ENCODE measurements at places on chromosomes 5 and 9.

DNA sequence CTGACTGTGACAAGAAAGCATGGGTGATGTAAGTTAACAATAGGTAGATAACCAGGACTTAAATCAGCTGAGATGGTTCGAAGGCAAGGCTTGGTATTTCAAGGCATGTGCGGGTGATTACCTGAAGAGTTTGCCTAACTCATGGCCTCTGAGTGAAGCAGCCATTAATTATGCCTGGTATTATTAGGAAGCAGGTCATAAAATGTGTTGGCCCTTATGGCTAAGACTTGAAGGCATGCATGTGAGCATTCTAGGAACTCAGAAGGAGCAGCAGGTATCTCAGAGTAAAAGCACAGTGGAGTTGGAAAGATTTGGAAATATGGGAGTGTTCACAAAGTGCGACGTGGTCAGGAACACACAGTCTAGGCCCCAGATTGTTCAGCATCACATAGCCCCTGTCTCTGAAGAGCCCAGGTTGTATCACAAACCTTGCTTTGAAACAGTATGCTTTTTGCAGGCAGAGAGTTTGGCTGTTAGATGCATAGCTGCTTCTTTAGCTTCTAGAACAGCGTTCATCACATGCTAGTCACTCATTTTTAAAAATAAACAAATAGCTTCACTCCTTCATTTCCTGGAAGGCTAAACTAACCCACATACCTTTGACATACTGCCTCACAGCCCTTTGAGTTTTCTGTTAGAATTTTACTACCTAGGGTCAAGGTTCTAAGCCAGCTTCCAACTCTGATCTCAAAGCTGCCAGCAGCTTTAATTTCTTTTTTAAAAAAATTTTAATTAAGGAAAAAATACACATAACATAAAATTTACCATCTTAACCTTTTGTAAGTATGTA, 2.1 kb downstream of the HEXB start:
- no peak for DNase-seq

DNA sequence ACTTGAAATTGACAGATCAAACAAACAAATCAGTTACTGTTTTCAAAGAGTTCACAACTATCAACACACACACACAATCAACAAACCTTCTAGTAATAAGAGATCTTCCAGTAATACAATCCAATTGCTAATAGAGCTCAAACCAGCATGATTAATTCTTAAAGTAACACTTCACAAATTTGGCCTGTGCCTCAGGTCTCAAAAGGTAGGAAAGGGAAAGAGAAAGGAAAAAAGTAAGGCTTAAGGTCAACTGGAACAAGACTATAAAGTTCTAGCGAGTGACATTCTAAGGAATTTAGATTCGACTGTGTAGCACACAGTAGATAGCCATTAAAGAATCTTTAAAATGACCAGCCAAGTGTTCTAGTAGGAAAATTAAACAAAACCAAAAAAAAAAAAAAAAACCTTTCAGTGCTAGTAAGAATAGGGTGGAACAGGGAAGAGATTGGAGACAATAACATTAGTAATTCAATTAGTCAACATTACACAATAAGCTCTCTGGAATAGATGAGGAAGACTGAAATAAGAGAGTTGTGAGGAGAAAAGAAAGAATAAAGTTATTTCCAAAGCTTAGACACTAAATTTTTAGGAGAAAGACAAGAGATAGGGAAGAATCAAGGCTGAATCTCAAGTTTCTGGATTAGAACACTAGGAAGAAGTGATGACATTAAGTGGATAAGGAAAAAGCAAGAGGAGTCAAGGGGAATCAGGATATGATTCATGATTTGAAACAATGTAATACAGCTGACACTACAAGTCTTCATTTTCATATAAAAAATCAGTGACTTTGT, 86.1 kb downstream of the FBXL17 start:
- DNase-seq: no peak

GRCh38 chr9:134842321-134842720, 38.3 kb upstream of the FCN2 start:
- no peak for DNase-seq

- no peak for DNase-seq
These were observed 124.2 kb upstream of the TRPM3 start for GRCh38 chr9:71245651-71246050.

DNA sequence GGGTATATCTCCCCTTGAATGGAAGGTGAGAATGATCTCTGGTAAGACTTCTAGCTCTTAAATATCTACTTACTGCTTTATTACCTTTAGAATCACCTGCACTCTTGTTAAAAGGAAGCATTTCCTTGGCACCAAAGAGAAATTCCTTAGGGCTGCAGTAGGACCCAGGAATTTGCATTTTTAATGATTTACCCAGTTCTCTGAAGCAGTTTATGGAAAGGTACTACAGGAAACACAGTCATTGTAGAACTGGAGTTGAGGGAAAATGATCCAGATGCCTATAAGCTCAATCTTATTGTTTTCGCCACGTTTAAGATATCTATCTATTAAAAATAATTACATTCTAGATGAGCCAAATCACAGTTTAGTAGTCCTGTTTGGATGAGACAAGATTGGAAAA, 9.5 kb upstream of the C9 start:
- no peak for DNase-seq

GRCh38 chr5:173613433-173614159, 2.9 kb downstream of the BOD1 start:
- DNase-seq: no peak

DNA sequence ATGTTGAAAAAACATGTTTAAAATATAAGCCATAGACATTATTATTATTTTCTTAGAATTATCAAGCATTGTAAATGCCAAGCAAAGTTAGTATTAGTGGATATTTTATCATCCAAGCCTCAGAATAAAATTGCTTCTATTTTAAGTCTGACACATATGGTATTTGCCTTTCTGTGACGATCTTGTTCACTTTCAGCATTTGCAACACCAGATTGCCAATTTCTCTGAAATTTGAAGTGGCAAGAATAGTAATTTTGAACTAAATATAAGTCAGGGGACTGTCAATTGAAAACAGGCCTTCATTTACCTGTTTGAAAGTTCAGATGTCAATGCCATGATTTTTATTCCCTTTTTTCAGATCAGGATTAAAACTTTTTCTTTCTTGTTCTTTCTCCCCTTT, 1233.6 kb upstream of the CDH18 start:
- no peak for DNase-seq

DNA sequence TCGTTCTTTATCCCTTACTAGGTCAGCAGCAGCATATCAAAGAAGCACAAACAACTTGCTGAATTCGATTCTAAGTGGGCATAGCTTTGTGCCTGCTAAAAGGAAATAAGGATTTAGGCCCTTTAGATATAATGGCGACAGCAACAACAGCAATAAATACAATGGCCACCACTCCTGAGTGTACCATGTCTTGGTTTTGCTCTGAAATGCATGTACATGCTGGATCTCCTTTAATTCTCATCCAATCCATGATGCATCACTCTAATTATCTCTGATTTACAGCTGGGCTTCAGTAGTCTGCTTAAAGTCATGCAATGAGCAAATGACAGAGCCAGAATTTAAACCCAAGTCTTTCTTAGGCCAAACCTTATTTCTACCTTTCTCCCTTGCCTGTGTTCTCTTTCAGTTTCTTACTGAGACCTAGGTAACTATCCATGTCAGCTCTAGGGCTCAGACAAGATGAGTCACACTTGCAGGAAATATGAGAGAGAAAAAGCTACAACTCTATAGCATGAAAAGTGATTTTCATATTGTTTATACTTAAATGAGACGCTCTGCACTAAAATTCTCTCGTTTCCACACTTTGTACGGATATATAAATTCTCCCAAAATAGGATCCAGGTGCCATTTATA, 111.8 kb downstream of the HMHB1 start:
- DNase-seq: no peak

GRCh38 chr5:64971990-64972389, 203.3 kb downstream of the CWC27 start:
- DNase-seq: no peak
